ENCODE measurements at places on chromosomes 11 and 22.

- DNase-seq = no peak
Measured at GRCh38 chr11:63282579-63282978, 39.2 kb upstream of the SLC22A25 start.

GRCh38 chr11:95074792-95075563 is 8.3 kb downstream of the SRSF8 start:
- DNase-seq = peak; percentile 57

DNA sequence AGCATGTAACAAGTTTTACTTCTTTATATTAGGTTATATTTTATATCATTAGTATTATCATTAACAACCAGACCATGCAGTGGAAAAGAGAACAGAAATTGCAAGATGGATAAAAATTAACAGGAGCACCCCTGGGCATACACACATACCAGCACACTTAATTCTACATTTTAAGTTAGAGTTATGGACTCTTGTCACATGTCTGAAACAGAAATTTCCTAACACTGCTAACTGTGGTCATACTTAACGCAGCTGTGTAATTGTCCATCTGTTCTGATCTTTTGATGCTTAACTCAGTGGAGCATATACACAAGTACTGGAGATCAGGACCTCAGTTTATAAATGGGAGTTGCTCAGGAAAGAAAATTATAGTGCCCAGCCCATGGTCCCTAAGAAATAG is 358 bp downstream of the OR52H1 start:
- no peak for DNase-seq

- DNase-seq = no peak
Measured at GRCh38 chr11:35011944-35012343, 95.5 kb downstream of the PDHX start.

DNA sequence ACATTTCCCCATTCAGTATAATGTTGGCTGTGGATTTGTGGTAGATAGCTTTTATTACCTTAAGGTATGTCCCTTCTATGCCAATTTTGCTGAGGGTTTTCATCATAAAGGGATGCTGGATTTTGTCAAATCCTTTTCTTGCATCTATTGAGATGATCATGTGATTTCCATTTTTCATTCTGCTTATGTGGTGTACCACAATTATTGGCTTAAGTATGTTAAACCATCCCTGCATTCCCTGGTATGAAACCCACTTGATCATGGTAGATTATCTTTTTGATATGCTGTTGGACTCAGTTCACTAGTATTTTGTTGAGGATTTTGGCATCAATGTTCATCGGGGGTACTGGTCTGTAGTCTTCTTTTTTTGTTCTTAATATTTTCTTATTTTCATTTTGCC is 44.7 kb upstream of the ARHGAP32 start:
- no peak for DNase-seq

- DNase-seq = peak; percentile 24
Measured at GRCh38 chr11:6505577-6506240, 8.6 kb downstream of the DNHD1 start.

DNA sequence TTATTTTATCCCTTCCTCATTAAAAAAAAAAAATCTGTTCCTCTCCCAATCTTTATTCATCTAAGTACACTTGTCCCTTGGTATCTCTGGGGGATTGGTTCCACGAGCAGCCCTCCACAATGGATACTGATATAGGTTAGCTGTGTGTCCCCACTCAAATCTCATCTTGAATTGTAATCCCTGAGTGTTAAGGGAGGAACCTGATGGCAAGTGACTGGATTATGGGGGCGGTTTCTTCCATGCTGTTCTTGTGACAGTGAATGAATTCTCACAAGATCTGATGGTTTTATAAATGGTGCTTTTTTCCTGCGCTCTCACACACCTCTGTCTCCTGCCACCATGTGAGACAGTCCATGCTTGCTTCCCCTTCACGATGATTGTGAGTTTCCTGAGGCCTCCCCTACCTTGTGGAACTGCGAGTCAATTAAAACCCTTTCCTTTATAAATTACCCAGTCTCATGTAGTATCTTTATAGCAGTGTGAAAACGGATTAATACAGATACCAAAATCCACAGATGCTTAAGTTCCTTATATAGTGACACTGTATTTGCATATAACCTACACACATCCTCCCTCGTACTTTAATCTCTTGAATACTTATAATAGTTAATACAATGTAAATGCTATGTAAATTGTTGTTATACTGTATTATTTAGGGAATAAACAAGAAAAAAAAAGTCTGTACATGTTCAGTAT is 62.0 kb downstream of the PACS1 start:
- no peak for DNase-seq

DNA sequence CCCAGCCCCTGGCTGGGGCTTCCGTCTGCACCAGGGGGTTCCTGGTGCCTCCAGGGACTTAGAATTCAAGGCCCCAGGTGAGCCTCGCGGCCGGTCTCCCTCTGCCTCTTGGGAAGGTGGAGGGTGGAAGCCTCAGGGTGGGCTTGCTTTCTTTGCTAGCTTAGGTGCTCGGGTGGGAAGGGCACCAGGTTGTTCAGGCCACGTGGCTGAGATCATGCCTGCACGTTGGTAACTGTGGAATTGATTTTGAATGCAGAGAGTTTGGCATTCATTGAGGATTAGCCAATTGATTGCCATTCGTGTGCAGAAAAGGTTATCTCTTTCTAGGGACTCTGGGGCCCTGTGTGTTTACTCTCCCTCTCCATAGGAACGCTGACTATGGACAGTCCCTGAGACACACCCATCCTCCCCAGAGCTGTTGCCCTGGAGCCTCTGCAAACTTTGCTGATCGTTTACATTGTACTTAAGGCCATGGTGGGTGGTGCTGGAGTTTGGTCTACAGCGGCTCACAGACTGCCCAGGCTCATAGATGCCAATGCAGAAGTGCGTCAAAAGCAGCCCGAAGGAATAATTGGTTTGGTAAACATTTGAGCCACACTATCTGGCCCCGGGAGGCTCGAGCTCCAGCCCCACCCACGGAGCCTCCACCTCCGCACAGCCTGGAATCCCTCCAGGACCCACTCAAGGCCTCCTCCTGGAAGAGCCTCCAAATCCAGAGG is 1457.7 kb downstream of the BRD1 start:
- no peak for DNase-seq

GRCh38 chr11:107707215-107707671 is 4.6 kb downstream of the SLN start:
- no peak for DNase-seq

Measured in Calu3 (cell line).